NCI-H2081 (cell line): ENCODE measurements at places on chromosomes 6 and 20.

DNA sequence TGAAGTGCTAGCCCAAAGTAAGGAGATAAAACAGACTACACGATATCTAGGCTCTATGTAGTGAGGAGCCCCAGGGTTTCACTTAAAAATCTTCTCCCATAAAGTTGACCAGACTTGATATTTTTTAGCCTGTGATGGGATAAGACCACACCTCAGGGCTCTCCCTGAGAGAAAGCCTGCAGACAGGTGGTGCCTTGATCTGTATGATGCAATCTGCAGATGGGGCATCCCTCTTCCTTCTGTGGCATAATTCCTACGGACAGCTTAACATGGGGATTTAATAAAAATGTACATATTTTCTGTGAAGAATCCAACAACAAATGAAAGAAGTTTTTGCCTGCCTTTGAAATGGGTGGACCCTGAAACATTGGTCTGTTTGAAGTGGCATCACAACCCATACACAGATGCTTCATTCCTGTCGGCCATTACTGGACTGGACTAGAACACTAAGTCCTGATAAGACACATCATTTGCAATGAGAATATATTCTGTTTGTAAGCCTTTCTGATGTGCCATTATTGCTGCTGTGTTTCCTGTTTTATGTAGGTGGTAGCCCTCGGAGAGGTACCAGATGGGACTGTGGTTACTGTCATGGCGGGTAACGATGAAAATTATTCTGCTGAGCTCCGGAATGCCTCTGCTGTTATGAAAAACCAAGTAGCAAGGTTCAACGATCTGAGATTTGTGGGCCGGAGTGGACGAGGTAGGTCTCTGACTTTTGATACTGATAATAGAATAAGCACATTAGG lies 53.8 kb upstream of the SUPT3H start:
- no peak for DNase-seq

DNA sequence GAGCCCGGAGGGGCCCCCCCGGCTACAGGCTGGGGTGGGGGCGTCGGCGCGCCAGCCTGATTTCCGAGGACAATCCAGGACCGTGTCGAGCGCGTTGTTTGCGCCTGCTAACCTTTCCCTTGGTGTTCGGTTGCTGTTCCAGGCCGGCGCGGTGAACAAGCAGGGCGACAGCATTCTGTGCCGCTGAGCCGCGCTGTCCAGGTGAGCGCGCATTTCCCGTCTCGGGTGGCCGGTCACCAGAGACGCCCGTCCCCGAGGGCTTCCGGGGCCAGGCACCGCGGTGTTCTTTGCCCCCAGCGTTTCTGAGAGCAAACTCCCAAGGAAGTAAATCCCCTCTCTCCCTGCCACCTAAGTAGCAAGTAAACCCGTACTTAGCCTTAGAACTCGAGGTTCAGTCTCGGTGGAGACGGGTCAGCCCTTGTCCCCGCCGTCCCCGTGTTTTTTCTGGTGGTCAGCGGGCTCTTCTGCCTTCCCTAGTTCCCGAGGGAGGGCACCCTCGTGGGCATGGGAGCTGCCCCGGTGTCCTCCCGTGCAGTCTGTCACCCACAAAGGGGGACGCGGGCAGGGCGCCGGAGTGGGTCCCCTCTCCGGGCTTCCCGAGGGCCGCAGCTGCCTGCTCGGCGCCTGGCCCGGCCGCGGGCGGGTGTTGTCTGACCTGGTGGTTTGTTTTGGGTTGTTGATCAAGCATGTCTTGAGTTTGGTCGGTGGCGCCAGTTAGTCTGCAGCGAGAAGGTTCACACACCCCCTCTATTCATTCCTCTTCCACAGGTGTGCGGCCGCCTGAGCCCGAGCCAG lies 1.5 kb downstream of the ID4 start:
- DNase-seq = peak; percentile 68

DNA sequence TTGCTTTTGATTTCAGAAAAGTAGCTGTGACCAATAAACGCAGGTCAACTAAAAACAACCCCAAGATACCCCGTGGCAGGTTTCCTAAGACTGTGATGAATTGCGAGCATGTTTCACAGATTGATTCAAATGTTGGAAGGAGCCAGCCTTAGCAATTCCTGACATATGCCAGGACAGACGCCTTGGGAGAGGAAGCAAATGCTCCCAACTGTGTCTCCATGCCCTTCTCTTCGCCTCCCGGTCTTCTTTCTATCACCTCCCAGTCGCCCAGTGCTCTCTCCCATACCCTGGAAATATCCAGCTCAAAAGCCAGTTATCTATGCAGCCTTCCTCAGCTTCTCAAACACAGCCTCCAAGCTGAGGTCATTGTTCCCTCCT lies 32.0 kb downstream of the KIAA0319 start:
- DNase-seq = no peak

DNA sequence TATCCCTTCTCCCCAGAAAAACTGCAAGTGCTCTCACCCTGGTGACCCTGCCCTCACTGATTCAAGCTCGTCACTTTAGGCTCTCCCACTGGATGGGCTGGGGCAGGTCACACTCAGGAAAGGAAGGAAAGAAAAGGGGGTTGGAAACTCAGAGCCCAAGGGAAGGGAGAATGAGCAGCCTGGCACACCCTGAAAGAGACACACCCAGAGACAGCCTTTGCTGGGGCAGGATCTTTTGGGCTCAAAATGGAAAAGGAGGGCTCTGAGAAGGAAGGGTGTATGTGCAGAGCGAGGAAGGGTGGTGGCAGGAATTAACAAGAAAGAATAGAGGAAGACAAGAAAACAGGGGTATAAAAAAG lies 2.5 kb downstream of the PPP1R18 start:
- no peak for DNase-seq

- no peak for DNase-seq
Measured at GRCh38 chr6:132695773-132696172, 18.1 kb downstream of the VNN1 start.

- DNase-seq = no peak
Measured at GRCh38 chr20:1166948-1167720, 17.6 kb downstream of the TMEM74B start.

- no peak for DNase-seq
Measured at GRCh38 chr6:124800222-124800621, 162.0 kb upstream of the RNF217 start.

- DNase-seq = no peak
Measured at GRCh38 chr20:35669681-35670080, 5.0 kb upstream of the CPNE1 start.

- DNase-seq = no peak
Measured at GRCh38 chr20:45104786-45105185, 3.9 kb upstream of the KCNS1 start.

DNA sequence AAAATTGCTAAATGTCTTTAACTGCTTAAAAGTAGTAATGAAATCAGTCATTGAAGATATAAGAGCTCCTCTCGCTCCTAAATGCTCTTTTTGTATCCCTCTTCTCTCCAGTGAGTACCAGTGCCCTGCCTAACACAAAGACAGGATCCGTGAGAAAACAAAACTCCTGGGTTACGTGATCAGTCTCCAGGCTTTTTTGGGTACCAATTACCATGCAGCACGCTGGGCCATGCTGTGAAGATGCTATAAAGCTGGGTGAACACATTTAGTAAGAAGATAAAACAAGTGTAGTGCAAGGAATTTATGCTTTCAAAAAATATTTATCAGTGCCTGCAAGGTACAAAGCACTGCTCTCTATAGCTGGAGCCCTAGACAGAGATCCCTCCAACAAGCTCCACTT lies 66.7 kb downstream of the AGPAT4 start:
- no peak for DNase-seq

- DNase-seq = no peak
Measured at GRCh38 chr6:109102762-109103161, 7.5 kb downstream of the CEP57L1 start.

- DNase-seq = no peak
Measured at GRCh38 chr6:105321207-105321606, 81.7 kb downstream of the PREP start.

DNA sequence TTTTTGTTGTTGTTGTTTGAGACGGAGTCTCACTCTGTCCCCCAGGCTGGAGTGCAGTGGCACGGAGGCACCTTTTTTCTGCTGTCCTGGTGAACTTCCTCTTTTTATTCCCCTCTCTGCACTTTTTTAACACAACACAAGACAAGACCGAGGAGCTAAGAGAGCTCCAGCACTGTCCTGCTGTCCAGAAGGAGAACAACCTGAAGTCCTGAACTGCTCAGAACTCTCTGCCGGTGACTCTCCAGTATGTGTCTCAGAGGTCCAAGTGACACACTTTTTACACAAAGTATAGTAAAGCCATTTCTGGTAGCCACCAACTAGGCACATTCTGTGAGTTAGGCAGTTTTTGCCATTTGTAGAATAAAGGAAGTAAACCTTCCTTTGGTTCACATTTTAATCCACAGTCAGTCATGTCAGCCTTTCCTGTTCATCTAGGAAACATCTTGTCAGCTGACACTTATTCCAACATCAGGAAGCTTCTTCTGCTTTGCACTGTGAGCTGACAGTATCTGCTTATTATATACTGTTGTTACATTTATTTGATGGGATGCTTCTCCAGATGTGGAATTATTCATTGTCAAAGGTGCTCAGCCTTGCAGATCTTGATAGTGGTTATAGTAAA lies 28.1 kb upstream of the TXNDC5 start:
- no peak for DNase-seq

DNA sequence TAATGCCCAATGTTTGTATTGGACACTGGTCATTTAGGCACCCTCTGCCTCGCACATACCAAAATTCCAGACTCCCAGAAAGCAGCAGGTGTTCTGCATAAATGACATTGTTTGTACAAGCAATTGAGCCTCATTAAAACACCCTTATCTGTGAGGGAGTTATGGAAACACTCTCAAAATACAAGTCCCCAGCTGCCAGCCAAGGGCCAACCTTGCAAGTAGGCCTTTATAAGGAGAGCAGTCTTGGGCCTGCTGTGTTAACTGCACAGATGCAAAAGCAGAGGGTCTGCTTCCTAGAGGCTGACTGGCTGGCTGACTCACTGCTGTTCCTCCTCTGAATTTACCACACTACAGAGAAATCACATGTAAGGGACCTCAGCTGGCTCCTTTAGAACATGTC lies 150.4 kb upstream of the HMGN3 start:
- DNase-seq = peak; percentile 58

DNA sequence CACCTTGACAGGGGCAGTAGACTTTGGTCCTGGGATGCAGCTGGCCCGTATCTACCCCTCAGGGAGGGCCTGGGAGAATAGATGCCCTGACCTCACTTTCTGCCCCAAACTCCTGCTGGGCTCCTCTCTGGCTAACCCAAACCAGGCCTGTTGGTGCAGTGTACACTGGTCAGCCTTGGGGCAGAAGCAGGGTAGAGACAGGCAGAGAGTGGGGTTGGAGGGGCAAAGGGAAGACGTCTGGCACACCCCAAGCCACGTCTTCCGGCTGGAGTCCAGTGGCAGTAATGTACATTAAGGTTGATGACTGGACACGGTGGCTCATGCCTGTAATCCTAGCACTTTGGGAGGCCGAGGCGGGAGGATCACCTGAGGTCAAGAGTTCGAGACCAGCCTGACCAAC lies 9.3 kb downstream of the DDR1 start:
- no peak for DNase-seq

DNA sequence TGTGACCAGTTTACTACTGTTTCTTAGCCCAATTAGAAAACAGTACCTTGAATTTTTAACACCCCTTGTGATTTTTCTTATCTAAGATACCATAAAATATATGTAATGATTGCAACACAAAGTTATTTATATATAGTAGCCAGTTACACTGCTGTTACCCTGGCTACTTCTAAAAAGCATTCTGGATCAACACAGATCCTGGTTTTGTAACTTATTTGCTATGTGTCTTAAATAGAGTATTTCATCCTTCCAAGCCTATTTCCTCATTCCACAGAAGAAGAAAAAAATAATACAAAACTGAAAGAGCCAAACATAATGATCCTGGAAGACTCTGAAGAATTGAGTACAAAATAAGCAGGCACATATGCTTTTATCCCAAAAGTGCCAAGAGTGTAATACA lies 19.0 kb upstream of the GSTA4 start:
- DNase-seq = no peak

- peak; percentile 43 for DNase-seq
Measured at GRCh38 chr6:87700397-87701343, 1.4 kb downstream of the AKIRIN2 start.

DNA sequence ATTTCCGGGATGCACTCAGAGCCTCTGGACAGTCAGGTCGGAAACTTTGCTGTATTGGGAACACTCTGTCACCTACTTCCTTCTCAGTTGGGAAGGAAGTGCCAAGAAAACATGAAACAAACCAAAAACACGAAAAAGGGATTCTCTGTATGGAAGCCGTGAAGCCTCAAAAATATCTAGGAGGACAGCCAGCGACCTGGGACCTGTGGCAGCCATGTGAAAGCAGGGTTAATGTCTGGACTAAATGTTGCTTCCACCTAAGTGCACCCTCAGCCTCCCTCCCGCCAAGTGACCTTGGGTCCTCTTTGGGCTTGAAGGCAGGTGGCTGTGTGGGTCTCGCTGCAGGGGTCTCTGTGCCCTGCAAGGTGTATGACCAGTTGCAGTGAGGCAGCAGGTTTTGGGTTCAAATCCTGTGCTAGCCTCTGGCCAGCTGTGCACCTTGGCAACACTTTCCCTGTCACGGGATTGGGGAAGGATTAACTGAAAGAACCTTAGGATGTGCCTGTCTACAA lies 851 bp downstream of the MAVS start:
- no peak for DNase-seq

GRCh38 chr6:96626759-96627364 lies 63.9 kb downstream of the FHL5 start:
- peak; percentile 4 for DNase-seq

DNA sequence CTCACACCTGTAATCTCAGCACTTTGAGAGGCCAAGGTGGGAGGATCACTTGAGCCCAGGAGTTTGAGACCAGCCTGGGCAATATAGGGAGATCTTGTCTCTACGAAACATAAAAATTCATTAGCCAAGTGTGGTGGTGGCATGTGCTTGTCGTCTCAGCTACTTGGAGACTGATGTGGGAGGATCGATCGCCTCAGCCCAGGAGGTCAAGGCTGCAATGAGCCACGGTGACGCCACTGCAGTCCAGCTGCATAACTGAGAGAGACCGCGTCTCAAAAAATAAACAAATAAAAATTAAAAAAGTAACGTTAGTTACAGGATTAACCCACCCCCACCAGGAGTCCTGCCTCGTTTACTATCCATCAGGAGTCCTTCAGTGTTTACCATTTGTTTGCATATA lies 345.1 kb downstream of the BTBD3 start:
- DNase-seq = no peak

- DNase-seq = no peak
Measured at GRCh38 chr20:50286174-50286511, 95.5 kb downstream of the CEBPB start.

- no peak for DNase-seq
Measured at GRCh38 chr20:25054995-25055629, 2.8 kb downstream of the ACSS1 start.

DNA sequence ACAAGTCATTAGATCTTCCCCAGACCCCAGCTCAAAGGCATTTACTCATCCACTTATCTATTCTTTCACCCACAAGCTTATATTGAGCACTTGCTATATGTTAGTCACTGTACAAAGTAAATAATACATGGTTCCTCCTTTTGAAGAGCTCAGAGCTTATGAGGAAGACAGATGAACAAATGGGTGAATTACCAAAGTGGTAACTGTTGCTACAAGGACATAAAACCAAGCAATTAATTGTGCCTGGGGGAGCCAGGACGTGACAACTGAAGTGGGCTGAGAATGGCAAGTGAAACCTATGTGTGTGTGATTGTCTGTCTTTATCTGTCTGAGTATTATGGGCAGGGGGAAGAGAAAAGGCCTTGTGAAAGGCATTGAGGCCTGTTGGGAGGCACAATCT lies 45.6 kb upstream of the AKIRIN2 start:
- no peak for DNase-seq
